A549 treated with ZK216348 at 1 μM for 4 hours (cell line): ENCODE measurements at places on chromosomes 16 and 17. TPM values are rescaled to one million over a fixed set of nuclear protein-coding genes. Genes with fewer than 3 reads are reported as not detected.

CD79B gene
- total RNA-seq: 0.20 to 0.70 TPM in 2 of 5 replicates, not detected in the others

B3GNT9 gene
- 6.2 to 10.8 TPM (median 8.8 TPM) in 5 replicates for total RNA-seq

MED31 gene
- total RNA-seq: 22.3 to 32.6 TPM (median 28.9 TPM) in 5 replicates

KRT15 gene
- 3.1 to 5.1 TPM (median 4.0 TPM) in 5 replicates for total RNA-seq

ABCC11 gene
- 0.12 to 0.22 TPM (median 0.17 TPM) in 4 of 5 replicates, not detected in the other for total RNA-seq

SYNGR3 gene
- total RNA-seq: 4.4 to 8.7 TPM (median 8.3 TPM) in 5 replicates
